ENCODE measurements at places on chromosomes 1 and 21.

DNA sequence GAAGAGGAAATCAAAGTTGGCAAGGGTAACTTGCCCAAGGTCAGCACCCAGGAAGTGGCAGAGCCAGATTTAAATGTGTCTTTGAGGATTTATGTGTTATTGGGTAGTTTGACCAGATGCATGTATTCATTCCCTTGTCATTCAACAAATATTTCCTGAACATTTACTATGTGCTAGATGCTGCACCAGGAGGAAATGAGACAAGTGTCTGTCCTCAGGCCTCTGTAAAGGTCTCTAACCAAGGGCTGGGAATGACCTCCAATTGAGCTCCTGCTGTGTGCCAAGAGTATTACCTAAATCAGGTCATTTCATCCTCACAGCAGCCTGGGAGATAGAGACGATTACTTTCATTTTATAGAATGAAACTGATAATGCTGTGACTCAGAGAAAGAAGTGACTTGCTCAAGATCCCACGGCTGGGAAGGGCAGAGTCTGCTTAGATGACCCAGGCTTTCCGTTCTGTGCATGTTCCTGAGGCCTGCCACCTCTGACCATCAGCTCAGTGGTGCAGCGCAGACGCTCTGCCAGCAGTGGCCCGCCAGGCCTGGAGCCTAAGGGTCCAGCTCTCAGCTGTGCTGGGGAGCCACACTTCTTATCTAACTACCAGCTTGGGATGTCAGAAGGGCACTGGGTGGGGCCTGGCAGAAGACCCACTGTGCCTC is 3.5 kb upstream of the TTC22 start:
- no peak for DNase-seq

- DNase-seq, result no peak
These were observed 24.5 kb upstream of the RGS1 start for GRCh38 chr1:192550922-192551534.

DNA sequence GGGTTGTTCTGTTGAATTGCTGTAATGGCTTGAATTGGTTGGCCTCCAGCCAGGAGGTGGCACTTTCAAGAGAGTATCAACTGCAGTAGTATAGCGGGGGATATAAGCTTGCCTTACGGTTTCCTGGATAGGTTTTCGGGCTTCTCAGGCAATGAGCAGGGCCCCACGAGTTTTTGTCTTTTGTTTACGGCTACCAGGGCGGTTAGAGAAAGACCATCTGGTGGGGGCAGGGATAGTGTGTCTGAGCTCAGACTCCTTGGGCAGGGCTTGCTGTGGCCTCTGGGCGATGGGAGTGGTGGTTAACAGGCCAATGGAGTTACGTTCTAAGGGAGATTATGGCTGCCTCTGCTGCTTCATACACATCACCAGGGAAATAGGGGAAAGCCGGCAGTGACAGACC is 62.8 kb downstream of the DTL start:
- no peak for DNase-seq

DNA sequence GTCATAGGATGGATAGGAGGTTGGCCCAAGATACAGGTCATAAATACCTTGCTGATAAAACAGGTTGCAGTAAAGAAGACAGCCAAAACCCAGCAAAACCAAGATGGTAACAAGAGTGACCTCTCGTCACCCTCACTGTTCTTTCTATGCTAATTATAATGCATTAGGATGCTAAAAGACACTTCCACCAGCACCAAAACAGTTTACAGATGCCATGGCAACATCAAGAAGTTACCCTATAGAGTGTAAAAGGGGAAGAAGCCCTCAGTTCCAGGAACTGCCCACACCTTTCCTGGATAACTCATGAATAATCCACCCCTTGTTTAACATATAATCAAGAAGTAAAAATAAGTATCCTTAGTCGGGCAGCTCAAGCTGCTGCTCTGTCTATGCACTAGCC is 671.9 kb downstream of the PTPRC start:
- DNase-seq, result no peak

DNA sequence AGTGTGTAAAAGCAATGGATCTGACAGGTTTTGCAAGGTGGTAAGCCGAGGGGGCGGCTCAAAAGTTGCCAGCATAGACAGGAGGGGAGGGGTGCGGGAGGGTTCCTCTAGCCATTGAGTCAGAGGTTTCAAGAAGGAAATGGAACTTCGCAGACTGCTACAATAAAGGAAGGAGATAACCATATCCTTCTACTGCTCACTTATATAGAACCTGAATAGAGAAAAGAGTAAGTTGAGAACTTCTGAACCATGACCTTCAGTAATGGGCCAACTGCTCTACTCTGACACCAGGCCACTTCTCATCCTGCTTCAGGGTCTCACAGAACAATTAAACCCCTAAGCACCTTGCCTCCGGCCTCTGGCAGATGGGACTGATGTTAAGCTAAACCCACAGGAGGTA is 26.3 kb upstream of the BCAR3 start:
- DNase-seq, result no peak

- no peak for DNase-seq
These were observed 68.7 kb downstream of the KCTD3 start for GRCh38 chr1:215635827-215636226.

- no peak for DNase-seq
These were observed 41.3 kb downstream of the NFYC start for GRCh38 chr1:40732756-40733301.

- no peak for DNase-seq
These were observed 56.9 kb downstream of the UBR4 start for GRCh38 chr1:19153169-19153568.

GRCh38 chr1:47725000-47725473 is 272.1 kb downstream of the TRABD2B start:
- no peak for DNase-seq

GRCh38 chr1:54109129-54110090 is 43.4 kb downstream of the CDCP2 start:
- DNase-seq, result no peak

DNA sequence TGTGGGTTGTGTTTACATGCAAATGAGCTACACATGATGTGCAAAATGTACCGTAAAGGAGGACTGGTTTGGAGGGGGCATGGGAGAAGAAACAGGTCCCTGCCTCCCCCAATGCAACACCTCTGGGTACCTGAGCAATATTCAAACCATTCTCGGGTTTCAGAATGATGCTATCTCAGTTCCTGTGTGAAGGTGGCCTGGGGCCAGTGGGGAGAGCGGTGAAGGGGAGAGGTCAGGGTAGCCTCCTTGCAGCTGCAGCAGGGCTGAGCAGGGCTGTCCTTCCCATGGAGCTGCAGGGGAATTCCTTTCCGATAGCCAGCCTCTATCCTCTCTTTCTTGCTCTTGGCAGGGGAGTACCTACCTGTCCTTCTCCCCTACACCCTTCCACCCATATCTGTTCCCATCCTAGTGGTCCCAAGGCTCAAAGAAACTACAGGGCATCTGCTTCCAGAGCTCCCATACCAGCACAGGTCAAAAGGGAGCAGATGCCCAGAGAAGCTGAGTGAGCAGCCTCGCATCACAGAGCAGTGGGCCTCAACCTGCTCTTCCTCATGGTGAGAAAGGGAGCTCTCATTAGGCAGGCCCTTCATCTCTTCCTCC is 11.9 kb downstream of the MEF2D start:
- DNase-seq, result no peak

DNA sequence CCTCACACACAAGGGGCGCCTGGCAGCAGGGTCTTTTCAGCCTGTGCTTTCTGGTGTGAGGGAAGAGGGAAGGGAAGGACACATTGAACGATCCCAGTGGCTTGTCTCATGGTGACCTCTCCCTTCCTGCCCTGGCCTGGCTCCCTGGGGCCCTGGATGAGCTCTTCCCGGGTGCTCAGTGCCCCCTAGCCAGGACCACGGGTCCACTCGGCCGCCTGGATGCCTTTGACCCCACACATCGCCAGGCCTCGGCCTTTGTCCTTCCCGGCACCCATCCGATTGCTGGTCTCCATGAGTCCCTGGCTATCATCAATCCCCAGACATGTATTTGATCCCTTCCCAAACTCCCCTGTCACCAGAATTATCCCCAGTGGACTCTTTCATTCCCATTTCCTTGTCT is 6.0 kb upstream of the TFF3 start:
- no peak for DNase-seq

GRCh38 chr1:228740543-228741317 is 5.5 kb downstream of the RHOU start:
- no peak for DNase-seq

All from stimulated activated CD8-positive, alpha-beta memory T cell treated with anti-CD3 and anti-CD28 coated beads, Interleukin-4, amount 100 ng/mL, for 1 hour (primary cell).